ENCODE measurements at places on chromosomes 7 and 10.

DNA sequence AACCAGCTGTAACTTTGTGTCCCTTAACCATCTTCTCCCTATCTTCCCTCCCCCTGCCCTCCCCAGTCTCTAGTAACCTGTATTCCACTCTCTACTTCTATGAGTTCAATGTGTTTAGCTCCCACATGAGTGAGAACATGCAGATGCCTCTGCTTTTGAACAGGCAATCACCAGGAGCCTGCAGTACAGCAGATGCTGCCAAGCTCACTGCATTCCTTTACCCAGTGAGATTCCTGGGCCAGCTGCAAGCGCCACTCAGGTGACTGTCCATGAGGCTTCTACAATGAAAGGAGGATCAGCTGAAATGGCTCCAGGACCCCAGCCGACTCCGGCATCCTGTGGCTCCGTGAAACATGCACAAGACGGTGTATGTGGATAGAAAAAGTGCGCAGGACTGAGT, 15.7 kb downstream of the GRID1 start:
- no peak for DNase-seq

DNA sequence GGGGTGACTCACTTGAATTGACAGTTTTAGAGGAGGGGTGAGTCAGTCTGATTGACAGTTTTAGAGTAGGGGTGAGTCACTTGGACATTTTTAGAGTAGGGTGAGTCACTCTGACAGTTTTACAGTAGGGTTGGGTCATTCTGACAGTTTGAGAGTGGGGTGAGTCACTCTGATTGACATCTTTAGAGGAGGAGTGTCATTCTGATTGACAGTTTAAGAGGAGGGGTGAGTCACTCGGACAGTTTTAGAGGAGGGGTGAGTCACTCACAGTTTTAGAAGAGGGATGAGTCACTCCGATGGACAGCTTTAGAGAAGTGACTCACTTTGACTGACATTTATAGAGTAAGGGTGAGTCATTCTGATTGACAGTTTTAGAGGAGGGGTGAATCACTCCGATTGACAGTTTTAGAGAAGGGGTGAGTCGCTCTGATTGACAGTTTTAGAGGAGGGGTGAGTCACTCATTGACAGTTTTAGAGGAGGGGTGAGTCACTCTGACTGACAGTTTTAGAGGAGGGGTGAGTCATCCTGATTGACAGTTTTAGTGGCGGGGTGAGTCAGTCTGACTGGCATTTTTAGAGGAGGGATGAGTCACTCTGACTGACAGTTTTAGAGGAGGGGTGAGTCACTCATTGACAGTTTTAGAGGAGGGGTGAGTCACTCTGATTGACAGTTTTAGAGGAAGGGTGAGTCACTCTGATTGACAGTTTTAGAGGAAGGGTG, 595.9 kb downstream of the DNAJB6 start:
- DNase-seq, result peak; percentile 28

GRCh38 chr10:105146436-105146835, 505.3 kb downstream of the SORCS3 start:
- DNase-seq, result no peak

DNA sequence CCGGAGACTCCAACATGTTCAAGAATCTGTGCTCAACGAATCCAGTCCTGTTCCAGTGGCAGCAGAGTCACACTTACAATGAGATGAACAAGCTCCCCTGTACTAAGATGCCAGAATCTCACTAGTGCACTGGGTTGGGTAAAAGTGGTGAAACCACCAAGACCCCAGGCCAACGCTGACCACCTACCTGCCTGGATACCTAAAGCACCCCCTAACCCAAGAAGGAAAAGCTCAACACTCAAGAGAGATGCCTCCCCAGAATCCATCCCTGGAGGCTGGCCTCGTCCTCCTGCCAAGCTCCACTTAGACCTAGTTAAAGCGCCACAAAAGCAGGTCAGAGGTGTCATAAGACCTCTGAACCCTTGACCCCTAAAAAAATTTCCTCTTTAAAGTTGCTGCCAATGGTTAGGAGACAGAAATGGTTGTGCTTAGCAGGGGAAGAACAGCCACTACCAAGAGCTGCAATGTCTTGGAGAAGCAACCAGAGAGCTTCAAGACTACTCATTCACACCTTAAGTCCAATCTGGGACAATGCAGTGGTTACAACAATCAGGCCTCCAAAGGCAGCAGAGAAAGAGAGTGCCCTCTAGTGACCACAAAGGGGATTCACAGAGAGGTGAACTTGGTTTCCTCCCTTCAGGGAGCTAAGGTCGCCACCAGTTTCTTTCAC, 94.6 kb upstream of the MACROH2A2 start:
- peak; percentile 51 for DNase-seq

DNA sequence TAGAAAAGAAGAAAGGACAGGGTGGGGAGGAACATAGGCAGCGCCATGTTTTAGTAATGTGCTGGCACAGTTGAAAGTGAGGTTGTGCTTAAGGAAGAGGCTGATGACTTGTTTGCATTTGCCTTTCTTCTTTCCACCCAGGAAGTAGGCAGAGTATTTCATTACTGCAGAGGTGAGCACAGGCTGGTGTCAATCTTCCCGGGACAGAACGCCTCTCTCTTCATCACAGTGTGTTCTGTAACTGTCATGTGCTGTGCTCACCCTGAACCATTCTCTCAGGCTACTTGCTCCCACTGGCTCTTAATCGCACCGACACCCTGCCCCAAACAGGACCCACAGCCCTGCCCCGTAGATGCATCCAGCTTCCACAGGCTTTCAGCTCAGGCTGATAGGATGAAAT, 135.8 kb upstream of the YAE1 start:
- DNase-seq, result no peak

DNA sequence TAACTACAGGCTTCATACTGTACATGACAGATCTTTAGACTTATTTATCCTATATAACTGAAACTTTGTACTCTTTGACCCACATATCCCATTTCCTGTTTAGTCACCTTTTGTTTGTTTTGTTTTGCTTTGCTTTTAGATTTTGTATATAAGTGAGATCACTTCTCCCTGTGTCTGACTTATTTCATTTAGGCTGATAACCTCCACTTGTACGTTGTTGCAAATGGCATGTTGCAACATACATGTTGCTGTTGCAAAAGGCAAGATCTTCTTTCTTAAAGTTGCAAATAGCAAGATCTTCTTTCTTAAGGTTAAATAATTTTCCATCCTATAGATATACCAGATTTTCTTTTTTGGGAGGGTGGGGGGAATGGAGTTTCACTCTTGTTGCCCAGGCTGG, 341.5 kb downstream of the OTUD1 start:
- DNase-seq, result no peak

DNA sequence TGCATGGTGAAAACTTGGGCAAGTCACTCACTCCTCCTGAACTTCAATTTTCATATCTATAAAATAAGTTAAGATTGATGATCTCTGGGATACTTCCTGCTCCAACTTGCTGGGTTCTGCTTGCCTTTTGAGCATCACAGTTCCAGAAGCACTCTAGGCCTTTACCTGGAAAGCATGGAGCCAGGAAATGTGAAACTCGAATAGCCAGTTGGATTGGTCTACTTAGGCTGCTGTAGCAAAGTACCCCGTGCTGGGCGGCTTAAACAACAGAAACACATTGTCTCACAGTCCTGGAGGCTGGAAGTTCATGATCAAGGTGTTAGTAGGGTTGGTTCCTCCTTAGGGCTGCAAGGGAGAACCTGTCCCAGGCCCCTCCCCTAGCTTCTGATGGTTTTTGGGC, 64.5 kb downstream of the NAMPT start:
- no peak for DNase-seq

DNA sequence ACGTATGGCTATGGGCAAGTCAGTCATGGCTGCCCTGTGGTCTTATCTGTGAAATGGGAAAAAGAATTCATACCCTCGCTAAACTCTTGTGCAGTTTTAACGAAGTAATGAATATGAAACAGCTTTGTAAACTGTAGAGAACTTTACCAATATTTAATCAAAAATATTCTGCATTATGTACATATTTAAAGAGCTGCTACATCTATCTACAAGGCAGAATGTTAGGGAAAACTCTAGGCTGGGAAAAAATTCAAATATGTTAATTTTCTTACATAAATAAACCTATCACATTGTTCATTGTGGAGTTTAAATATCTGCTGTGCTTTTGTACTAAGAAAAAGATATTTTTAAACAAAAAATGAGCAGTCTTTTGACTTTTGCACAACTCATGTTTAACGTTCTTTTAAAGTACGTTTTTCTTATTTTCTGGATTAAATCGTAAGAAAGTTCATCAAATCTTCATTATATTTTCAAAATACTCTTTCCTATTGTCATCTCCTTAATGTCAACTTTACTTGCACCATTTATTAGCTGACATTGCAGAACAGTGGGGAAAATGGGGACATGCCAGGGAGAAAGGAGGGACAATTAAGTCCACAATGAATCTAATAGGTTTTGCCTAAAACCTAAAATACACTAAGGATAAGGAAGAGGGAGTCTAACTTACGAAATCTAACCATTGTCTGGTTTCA, 57.5 kb downstream of the ICA1 start:
- DNase-seq, result no peak

- DNase-seq, result no peak
These were observed 359.6 kb downstream of the ARL4A start for GRCh38 chr7:13047061-13047460.

DNA sequence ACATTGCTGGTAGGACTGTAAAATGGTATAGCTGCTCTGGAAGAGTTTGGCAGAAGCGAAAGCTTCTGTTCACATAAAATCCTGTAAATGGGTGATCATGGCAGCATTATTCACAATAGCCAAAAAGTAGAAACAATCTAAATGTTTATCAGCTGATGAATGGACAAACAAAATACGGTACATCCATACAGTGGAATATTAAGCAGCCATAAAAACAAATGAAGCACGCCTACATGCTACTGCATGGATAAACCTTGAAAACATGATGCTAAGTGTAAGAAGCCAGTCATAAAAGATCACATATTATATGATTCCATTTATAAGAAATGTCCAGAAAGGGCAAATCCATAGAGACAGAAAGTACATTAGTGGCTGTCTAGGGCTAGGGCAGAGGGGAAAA, 32.7 kb downstream of the KIN start:
- DNase-seq, result no peak

DNA sequence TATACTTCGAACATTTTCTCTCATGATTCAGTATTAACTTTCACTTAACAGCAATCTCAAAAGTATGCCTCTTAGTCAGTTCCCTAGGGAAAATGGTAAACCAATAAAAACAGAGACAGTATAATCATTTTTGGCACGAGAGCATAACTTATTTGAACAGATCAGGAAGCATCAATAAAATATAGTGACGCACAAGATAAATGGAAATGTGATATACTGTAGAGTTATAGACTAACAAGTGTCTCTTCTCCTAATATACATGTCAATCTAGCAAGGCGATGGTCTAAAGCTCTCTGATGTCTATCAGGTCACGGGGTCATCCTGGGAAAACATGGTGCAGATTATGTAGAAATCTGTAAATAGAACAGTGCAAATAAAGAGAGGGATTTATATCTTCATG, 131.6 kb downstream of the HGF start:
- peak; percentile 47 for DNase-seq

GRCh38 chr7:55254242-55254595, 110.9 kb upstream of the LANCL2 start:
- no peak for DNase-seq

- no peak for DNase-seq
These were observed 285.5 kb downstream of the TWIST1 start for GRCh38 chr7:18831943-18832342.

DNA sequence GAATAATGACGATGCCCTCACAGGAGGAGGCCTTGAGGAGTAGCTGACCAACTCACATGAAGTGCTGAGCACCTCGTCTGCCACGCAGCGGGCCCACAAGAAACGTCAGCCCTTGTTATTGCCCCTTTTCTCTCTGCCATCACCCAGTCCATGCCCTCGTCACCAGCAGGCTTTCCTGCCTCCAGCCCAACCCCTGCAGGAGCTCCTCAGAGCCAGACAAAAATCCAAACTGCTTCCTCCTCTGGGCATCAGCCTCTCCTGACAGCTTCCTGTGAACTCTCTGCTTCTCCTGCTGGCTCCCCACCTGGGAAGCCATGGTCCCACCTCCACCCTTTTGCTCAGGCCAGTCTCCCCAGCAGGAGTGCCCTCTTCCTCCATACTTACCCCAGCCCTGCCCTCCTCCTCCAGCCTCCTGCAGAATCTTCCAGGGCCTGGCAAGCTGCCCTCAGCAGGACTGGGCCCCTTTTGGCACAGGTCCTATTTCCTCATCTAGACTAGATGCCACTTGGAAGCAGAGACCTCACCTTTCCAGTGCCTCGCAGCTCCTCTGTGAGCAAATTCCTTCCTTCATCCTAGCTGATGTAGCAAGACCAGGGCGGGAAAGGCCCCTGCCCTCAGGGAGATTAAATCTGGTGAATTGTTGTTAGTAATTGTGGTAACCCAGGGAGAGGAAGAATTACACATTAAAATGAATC, 115.1 kb downstream of the C10orf105 start:
- no peak for DNase-seq

DNA sequence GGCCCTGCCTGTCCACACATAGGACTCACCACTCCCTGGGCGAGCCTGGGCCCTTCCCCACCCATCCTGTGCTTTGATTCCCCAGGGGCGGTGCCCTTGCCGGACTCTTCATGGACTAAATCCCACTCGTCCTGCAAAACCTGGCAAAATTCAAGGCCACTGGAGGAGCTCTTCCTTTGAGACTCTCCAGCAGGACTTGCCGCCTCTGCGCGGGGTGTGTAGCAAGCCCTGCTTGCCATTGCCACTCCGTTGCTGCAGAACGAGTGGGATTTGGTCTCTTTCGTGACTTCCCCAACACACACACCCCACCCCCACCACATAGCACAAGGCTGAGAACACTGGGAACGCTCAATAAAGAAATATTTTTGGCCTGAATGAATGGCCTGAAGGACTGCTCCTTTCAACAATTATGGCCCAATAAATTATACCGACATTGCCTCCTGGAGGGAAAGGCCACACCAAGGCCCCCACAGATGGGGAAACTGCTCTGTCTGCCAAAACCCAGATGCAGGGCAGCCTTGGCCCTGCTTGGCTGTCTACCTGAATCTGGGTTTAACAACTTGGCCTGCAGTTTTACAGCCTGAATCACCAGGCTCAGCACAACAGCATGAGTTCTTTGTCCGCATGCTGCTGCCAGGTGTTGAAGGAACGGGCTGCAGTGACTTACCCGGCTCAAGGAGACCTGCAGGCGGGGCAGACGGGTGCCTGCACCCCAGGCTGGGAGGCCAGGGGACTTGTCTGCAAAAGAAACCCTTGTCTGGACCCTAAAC, 72.8 kb upstream of the KAT6B start:
- DNase-seq, result no peak

DNA sequence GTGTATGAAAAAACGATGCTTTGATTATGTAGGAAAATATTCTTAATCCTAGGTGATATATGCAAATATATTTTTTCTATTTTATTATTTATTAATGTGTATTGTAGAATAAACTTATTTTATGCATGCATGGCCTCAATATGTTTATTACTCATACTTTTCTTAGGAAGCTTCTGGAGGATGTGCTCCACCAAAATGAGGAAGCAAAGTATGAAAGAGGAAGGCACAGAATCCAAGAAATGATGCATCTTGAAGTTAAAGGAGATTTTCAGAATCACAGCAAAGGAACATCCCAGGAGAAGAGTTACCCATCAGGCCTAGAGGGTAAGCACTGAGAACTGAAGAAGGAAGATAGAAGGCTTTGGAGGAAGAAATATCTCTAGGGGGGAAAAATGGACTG, 35.0 kb upstream of the MRPS16 start:
- DNase-seq, result no peak

GRCh38 chr7:20698469-20698868, 83.0 kb downstream of the ABCB5 start:
- no peak for DNase-seq

- DNase-seq, result no peak
These were observed 992 bp upstream of the MGMT start for GRCh38 chr10:129465796-129466702.

- DNase-seq, result no peak
These were observed 118.4 kb downstream of the SEMA3A start for GRCh38 chr7:84076219-84076618.

GRCh38 chr7:66664590-66665293, 36.1 kb downstream of the KCTD7 start:
- DNase-seq, result no peak
